Substantia nigra (tissue), 51 donors: ENCODE measurements at places on chromosomes 12 and 14.
A peak's percentile ranks its signal among the peaks of the same experiment; 100 is the strongest.

DNA sequence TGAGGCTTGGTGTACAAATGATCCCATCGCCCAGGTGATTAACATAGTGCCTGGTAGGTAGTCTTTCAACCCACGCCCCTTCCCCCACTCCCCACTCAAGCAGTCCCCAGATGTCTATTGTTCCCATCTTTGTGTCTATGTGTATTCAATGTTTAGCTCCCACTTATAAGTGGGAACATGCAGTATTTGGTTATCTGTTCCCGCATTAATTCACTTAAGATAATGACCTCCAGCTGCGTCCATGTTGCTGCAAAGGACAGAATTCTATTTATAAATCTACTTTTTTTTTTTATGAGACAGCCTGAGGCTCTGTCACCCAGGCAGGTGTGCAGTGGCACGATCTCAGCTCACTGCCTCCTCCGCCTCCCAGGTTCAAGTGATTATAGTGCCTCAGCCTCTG lies 15.7 kb downstream of the SPX start:
- no peak for DNase-seq

DNA sequence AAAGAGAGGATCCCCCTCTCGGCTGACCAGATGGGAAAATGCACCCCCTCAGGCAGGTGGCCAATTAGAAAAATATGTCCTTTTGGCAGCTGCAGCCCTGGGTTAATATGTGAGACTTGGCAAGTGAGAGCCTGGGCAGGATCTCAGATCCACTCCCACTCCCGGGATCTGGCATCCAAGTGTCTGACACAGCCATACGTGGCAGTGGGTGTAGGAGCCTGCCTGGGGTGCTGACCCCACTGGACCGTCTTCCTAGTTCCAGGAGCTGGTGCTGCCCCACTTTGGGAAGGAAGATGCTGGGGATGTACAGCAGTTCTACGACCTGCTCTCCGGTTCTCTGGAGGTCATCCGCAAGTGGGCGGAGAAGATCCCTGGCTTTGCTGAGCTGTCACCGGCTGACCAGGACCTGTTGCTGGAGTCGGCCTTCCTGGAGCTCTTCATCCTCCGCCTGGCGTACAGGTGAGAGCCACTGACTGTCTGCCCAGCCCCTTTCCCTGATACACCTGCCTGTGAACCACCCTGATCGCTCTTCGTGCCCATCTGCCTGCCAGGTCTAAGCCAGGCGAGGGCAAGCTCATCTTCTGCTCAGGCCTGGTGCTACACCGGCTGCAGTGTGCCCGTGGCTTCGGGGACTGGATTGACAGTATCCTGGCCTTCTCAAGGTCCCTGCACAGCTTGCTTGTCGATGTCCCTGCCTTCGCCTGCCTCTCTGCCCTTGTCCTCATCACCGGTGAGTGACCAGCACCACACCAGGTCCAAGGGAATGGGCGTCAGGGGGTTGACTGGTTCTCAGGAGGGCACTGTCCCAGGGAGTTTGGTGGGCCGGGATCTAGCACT lies 5.8 kb downstream of the NR4A1 start:
- DNase-seq, result no peak

DNA sequence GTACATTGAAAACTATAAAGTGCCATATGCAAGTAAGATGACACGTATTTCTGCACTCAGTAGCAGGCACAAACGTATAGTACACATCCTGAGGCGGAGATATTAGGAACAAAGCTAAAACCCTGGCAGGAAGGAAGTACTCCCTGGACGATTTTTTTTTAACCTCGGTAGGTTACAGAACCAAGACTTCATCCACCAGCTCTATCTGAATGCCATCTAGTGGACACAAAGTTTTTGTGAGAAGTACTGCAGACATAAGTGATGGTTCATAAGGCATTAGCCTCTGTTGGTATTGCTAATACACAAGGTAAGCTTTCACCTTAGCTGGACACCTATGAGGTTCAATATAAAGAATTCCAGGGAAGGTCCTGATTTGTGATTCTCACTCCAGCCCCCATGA lies 83.0 kb upstream of the CCDC196 start:
- DNase-seq, result no peak

DNA sequence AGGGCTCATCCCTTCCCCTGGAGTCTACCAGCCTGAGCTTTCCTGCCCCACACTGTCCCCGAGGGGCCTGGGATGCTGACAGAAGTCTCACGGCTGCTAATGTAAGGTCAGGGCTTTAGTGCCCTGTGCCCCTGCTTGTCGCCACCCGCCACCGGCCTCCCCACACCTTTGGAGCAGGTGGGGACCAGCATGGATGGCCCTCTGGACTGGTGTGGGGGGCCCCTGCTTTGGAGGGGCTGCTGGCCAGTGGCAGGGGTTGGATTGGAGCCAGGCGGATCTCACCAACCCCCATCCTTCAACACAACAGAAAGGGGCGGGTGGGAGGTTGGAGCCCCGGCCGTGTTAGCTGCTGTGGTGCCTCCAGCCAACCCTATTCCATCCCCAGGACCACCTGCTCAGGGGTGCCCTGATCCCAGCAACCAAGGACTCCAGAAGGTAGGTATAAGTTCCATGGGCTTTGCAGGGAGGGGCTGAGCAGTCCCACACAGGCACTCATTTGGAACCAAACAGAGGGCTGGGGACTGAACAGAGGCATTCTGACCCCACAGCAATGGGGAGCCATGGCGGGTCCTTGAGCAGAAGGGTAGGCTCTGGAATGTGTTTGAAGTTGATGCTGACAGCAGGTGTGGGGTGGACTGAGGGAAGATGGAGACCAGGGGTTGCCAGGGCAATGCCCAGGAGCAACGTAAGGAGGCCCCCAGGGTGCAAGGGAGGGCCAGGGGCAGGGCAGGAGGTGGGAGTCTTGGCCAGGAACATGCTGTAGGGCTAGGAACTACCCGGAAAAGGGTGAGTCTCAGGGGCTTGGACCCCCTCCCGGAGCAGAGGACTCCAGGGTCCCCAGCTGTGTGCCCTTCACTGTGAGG lies 145.1 kb upstream of the C14orf180 start:
- DNase-seq, result no peak

- no peak for DNase-seq
Measured at GRCh38 chr12:114185036-114185435, 218.9 kb upstream of the RBM19 start.

GRCh38 chr14:104431351-104431928 lies 148.1 kb upstream of the C14orf180 start:
- no peak for DNase-seq

DNA sequence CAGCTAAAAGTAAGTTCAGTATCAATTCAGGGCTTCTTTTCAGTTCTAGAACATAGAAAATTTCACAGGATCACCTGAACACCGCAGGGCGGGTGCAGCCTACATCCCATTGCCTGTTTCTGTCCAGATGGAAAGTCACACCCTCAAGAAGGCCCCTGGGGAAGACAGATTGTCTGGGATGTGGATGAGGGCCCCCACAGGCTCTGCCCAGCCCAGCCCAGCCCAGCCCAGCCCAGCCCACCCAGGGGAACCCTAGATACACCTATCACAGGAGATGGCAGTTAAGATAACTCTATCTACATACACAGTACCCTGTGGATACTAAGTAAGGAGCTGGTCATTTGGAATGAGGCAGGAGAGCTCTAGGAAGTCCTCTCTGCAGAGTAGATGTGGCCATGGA lies 68.4 kb downstream of the DPF3 start:
- no peak for DNase-seq

GRCh38 chr14:85333313-85333712 lies 196.6 kb upstream of the FLRT2 start:
- DNase-seq, result no peak

- DNase-seq, result no peak
Measured at GRCh38 chr14:97838986-97839385, 1041.8 kb downstream of the VRK1 start.

GRCh38 chr12:124389138-124389724 lies 94.3 kb downstream of the RFLNA start:
- peak; percentile 87 for DNase-seq

- DNase-seq, result no peak
Measured at GRCh38 chr12:112179341-112179740, 54.0 kb downstream of the TRAFD1 start.

- DNase-seq, result no peak
Measured at GRCh38 chr14:22932146-22932545, 3.0 kb upstream of the PRMT5 start.

- no peak for DNase-seq
Measured at GRCh38 chr12:64633940-64634337, 23.6 kb downstream of the RASSF3 start.

- DNase-seq, result no peak
Measured at GRCh38 chr12:116982791-116983411, 72.2 kb downstream of the FBXW8 start.

GRCh38 chr12:23221926-23222325 lies 597.0 kb downstream of the ETNK1 start:
- DNase-seq, result no peak

DNA sequence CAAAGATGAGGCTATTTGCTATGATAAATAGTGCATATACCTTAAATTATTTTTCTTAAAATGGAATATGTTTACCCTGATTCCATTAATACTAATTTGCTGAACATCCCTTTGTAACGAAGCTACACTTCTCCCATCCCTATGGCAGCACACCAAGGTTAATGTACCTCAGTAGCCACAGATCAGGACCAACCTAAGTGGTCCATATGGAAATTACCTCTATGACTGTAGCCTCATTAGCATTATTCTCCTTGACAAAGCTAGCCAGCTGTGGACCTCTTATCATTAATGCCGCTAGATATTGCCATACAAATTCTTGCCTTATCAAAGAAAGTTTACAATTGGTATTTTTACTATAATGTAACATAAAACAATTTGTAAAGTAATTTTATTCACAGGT lies 76.9 kb upstream of the GARIN2 start:
- DNase-seq, result no peak

GRCh38 chr14:54471641-54472040 lies 17.1 kb downstream of the GMFB start:
- DNase-seq, result no peak

DNA sequence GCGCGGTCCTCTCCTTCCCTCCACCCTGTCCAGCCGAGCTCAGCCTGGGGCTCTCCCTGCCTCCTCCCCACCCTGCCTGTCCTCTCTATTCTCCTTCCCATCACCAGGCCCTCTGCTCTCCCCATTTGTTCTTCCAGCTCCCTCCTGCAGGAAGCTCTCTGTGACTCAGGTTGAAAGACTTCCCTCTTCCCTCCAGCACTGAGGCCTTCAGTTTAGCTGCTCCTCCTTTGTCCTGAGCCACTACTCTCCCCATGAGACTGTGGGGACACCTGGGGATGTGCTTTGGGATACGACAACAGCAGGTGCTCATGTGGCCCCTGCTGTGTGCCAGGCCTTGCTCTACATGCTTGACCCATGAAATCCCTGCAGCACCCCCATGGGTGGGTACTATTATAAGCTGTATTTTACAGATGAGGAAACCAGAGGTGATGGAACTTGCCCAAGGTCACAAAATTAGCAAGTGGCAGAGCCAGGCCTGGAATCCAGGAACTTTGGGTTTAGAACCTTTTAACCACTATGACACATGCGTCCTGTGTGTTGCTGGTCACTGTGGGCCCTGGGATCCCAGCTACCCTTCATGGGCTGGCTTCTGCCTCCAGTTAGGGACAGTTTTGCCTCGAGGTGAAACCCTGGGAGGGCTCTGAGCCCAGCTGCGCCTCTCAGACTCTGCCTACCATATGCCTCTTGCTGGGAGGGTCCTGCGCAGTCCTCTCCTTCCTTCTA lies 5.5 kb downstream of the KRT80 start:
- no peak for DNase-seq

DNA sequence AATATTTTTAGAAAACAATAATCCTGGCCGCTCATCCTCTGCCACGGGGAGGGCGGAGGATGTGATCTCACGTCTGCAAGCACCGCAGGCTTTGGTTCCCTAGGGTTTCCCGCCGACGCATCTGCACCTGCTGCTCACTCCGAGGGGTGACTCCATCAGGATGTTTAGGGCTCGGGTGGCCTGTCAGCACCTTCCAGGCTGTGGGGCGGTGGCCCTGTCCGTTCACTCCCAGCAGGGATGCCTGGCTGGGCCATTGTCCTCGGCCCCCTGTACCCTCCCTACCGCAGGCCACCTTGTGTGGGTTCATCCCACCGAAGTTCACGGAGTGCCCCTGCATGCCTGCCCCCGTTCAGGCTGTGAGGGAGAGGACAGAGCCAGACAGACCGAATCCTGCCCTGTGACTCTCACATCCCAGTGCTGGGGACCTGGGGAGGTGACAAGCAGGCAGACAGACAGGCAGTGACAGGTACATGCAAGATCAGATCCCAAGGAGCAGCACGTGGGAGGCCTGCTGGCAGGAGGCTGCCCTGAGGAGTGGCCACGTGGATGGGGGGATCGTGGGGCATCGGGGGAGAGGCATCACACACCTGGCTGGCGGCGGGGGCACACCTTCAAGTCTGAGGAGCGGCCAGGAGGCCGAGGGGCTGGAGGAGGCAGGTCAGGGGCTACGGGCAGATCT lies 112.6 kb downstream of the ADGRD1 start:
- no peak for DNase-seq

DNA sequence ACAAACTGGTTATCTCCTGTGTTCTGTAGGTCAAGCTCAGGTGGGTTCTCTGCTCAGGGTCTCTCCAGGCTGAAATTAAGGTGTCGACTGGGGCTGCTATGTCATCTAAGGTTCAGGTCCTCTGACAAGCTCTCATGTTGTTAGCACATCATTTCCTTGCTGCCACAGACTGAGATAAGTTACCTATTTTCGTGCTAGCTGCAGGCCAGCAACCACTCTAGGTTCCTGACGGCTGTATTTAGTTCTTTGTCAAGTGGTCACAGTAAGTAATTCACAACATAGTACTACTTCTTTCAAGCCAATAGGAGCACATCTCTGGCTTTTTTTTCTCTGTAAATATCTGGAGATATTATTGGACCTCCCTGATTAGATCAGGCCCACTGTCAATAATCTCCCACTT lies 169.3 kb upstream of the CAND1 start:
- DNase-seq, result no peak

GRCh38 chr12:100020370-100020769 lies 35.6 kb upstream of the ANKS1B start:
- no peak for DNase-seq

DNA sequence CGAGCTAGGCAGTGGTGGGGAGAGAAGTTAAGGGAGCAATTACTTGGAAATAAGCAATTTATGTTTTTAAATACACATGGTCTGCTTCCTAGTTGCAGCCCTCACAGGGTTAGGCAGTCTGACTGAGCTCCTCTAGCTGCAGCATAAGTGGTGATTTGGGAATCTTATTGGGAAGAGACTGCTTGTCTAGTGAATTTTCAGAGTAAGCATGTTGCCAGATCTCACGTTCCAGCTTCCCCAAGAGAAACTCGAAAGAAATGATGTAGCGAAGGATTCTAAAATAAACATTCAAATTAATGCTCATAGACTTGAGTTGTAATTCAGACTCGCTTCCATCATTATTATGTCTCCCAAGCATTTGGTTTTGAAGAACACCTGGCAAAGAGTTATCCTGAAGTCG lies 440.2 kb downstream of the ATP23 start:
- no peak for DNase-seq

- no peak for DNase-seq
Measured at GRCh38 chr14:99478128-99478527, 2.5 kb downstream of the SETD3 start.

DNA sequence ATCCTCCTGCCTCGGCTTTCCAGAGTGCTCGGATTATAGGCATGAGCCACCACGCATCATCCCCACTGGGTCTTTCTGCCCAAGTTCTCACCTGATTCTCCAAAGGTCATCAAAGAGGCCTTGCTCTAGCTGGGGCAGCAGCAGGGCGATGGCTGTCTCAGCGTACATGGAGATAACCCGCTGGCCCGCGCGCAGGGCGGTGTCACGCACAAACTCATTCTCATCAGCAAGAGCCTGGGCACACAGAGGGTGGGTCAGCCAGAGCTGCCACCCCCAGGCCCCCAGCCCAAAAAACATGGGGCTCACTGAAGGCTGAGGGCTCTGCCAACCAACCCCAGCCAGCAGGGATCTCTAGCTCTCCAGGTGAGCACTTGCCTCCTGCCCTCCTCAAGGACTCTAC lies 27.7 kb upstream of the RAB35 start:
- no peak for DNase-seq
